Adipocyte (in vitro differentiated cells): ENCODE measurements at places on chromosomes 5 and 9.

- DNase-seq = no peak
These were observed 744.8 kb downstream of the KCTD16 start for GRCh38 chr5:144915452-144915851.

GRCh38 chr5:51651476-51651875 lies 268.2 kb downstream of the ISL1 start:
- no peak for DNase-seq

- no peak for DNase-seq
These were observed 46.5 kb downstream of the NKD2 start for GRCh38 chr5:1054799-1055775.

DNA sequence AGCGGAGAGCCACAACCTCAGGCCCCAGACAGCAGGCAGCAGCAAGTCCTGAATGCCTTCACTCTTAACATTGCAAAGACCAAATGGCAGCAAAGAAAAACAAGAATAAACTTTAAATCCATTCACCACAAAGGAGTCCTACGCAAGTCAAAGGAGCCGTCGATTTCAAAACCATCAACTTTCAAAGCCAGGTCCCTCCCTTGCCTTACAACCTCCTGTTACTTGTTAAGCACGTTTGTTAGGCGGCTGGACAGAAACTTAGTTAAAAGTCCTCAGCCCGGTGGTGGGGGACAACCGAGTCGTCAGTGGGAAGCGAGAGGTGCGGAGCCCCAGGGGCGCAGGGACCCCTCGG lies 938 bp downstream of the LPAR1 start:
- DNase-seq = peak; percentile 55

GRCh38 chr5:172719211-172719610 lies 51.8 kb downstream of the DUSP1 start:
- DNase-seq = no peak

GRCh38 chr5:83785176-83785668 lies 64.6 kb upstream of the HAPLN1 start:
- no peak for DNase-seq

- DNase-seq = no peak
These were observed 220.9 kb downstream of the PAX5 start for GRCh38 chr9:36813154-36813553.

DNA sequence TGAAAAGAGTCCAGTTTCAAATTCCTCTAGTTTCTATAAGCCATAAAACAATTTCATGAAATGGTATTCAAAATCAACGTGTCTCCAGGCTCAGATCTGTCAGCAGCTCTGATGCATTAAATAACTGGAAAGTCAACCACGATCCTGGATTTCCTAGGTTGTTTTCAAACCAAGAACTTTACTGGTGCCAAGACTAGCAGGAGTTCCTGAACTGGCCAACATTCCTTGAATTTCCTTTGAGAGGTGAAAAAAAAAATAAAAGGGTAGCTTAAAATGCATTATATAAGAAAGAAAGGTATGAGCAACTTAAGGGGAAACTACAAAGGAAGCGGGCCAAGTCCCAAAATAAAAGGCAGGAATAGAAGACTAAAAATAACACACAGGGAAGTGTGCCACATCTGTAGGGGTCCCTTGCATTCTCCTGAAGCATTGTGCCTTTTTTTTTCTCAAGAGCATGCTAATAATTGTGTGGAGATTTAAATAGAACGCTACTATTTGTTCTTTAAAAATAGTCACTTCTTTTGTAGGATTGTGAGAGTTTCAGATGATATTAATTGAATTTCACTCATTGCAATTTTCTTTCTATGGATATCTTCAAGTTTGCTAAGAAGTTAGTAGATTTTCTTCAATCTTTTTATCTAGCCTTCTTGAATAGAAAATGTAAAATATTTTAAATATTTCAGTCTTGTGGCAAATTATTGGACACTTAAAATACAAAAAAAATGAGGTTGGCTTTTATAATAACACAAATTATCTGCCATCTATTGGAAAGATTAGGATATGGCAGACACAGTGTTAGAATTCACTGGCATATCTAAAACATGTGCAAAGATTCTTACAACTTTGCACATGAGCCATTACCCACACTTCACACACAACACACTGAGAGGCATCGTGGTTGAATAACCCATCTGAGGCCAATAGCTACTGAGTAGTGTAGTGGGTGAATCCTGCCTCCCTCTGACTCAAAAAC lies 15.3 kb downstream of the ESM1 start:
- DNase-seq = no peak

- no peak for DNase-seq
These were observed 8.3 kb downstream of the ADAMTS12 start for GRCh38 chr5:33883482-33883881.

GRCh38 chr5:174045470-174046025 lies at the start of gene NSG2:
Gene NSG2 (plus strand): TSS chr5:174045706. CDS start chr5:174046756, 1,050 bp downstream.
- DNase-seq = peak; percentile 81

- no peak for DNase-seq
These were observed 120.2 kb upstream of the CCDC152 start for GRCh38 chr5:42636425-42636824.

GRCh38 chr5:149747833-149748366 lies 17.8 kb downstream of the PPARGC1B start:
- DNase-seq = no peak

DNA sequence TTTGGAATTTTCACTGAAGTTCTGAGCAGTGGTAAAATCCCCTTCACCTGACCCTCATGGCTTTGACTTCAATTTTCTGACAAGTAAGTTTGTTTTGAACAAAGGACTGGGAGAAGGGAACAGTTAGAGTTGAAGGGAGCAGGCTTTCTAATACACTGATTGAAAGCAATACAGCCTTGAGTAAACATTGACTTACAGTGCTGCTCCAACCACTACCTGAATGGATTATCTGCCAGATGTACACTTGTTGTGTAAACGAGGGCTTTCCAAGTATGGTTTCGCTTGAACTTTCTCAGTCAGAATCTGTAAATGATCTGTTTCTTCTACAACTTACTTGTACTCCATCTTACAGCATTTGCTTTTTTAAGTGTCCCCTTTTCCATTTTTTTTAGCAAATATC lies 1414.9 kb upstream of the NUDT12 start:
- no peak for DNase-seq

DNA sequence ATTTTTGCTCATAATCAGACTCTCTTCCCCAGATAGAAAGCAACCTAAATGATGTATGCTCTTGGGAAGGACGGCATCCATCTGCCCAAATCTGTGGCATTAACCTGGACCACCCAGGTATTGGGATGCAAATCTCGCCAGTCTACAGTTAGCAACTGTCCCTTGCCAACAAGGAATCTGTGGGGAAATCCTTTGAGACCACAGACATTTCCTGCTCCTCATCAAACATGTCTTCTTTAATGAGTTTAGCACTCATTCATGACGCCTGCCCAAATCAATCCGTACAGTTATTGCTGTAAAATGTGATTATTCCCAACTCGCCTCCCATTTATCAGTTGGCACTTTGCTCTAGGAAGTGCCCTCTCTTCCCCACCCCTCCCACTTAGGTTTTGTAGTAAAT lies 7.8 kb downstream of the ROR2 start:
- no peak for DNase-seq

DNA sequence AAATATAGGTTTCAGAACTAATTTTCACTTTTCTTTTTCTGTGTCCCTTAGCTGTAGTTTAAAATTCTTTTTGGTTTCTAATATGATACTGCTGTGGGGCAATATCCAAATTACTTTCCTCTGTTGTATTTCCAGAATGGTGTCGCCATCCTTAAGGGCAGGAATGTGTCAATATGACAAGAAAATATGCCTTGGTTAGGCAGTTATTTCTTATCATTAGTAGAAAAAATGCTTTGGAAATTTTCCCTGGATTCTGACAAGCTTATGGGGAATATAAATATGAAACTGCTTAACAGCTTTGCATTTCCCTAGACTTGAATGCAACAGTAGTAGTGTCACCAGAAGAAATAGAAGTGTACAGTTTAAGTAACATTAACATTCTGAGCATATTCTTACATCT lies 29.4 kb downstream of the ANKRD34B start:
- DNase-seq = peak; percentile 27

DNA sequence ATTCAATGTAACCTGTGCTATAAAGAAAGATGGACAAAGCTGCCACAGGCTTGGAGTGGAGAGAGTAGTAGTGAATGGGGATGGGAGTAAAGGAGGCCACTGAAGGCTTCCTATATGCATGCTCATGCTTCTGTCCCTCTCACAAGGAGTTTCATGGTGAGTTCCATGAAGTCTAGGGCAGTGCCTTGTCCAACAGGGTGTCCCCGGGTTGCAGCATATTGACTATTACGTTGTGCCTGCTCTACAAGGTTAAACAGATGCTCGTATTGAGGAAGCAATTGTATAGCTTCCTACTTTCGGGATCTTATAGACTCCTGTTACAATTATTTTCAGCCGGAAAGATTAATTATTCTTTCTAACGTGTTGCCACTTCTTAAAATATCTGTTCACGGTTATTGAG lies 129.1 kb upstream of the PIK3R1 start:
- DNase-seq = no peak

DNA sequence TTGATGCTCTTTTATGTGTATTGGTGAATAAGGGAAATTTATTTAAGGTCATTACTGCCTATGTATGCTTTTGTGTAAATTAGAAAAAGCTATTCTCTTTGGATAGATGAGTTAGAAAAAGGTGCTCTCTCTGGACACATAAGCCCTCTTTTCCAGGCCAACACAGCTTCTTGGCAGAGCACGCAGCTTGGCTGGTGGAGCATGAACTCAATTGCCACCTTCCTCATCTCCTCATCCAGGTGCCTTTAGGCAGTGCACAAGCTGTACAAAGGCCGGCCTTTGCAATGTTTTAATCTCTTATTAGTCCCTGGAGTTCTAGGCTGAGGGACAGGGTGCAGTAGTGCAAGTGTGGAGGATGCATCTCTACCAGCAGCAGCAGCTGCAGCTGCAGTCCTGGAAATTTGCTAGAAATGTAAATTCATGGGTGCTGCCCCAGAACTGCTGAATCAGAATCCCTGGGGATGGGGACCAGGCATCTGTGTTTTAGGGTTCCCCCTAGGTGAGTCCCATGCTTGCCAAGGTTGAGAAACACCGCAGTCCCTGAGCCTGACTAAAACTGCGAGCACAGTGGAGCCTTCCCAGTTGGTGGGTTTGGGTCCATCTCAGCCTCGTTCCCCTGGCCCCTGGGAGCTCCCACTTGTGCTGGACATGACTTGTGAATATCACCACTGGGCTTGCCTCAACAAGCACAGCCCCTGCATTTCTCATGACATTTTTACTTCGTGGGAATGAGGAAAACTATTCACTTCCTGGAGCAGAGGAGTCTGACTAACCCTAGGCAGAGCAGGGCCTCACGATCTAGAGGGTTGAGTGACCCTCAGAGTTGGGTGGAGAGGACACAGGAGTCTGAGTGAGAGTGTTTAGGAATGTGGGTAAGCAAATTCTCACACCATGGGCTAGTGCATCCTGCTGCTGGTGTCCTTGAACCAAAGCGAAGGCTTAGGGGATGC lies 272.3 kb downstream of the ZSWIM6 start:
- peak; percentile 4 for DNase-seq

DNA sequence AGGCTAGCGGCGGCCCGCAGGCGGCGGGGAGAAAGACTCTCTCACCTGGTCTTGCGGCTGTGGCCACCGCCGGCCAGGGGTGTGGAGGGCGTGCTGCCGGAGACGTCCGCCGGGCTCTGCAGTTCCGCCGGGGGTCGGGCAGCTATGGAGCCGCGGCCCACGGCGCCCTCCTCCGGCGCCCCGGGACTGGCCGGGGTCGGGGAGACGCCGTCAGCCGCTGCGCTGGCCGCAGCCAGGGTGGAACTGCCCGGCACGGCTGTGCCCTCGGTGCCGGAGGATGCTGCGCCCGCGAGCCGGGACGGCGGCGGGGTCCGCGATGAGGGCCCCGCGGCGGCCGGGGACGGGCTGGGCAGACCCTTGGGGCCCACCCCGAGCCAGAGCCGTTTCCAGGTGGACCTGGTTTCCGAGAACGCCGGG lies 253 bp downstream of the SLC12A2 start:
- DNase-seq = peak; percentile 81

DNA sequence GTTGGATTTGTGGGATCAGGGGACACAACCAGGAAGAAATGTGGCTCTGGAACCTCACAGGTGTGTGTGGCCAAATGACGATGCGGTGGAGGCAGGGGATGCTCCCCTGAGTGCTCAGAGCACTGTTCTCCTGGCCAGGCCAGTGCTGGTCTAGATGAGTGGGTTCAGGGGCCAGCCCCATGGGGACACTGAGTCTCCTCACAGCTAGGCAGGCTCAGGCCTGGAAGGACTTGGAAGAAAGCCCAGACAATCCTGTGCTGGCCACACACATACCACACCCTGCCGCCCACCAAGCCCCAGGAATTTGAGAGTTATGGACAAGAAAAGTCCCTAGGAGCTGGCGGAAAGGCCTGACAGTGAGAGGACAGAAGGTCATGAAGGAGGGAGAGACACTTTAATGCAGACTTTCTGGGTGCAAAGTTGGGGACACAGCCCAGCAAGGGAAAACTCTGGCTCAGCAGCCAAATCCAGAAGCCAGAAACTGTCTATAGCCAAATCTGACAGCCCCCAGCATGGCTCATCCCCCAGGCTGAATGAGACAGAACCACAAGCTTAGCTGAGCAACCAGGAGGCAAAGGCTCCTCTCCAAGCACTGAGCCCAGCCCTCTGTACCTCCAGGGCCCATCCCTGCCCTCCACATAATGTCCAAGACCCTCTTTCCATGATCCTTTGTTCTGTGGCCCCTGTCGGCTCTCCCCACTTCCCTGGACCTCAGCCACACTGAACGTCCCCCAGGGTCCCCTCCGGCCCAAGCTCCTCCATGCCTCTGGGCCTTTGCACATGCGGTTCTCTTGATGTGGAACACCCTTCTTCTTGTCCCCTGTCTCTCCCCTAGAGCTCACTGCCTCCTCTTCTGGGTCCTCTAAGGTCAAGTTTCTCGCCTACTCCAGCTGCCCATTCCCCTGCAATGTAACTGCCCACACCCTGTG lies 22.4 kb downstream of the LHX6 start:
- DNase-seq = peak; percentile 90

DNA sequence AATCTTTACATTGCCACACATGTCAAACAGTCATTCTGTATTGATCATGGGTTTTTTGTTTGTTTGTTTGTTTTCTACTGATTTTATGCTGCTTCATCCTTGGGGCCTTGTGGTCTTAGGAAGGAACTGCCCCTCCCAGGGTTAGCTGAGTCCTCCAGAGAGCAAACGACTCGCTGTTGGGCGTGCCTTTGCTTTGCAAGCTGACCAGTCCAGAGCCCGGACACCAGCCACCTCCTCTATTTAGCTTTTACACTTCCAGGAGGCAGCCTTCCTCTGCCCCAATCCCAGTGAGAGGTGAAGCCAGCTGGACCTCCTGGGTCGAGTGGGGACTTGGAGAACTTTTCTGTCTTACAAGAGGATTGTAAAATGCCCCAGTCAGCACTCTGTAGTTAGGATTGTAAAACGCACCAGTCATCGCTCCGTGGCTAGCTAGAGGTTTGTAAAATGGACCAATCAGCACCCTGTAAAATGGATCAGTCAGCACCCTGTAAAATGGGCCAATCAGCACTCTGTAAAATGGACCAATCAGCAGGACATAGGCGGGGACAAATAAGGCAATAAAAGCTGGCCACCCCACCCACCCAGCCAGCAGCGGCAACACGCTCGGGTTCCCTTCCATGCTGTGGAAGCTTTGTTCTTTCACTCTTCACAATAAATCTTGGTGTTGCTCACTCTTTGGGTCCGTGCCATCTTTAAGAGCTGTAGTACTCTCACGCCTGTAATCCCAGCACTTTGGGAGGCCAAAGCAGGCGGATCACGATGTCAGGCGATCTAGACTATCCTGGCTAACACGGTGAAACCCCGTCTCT lies 154.4 kb downstream of the ERCC6L2 start:
- no peak for DNase-seq
